ENCODE measurements at places on chromosomes 6 and 20.

GRCh38 chr20:21559305-21559704, 45.4 kb upstream of the NKX2-2 start:
- no peak for DNase-seq

- DNase-seq = peak; percentile 40
Observed at GRCh38 chr6:125153391-125154117, at the start of gene TPD52L1. Gene TPD52L1, plus strand, starts transcription at chr6:125153773. Its CDS starts 179 bp downstream, at chr6:125153952.

DNA sequence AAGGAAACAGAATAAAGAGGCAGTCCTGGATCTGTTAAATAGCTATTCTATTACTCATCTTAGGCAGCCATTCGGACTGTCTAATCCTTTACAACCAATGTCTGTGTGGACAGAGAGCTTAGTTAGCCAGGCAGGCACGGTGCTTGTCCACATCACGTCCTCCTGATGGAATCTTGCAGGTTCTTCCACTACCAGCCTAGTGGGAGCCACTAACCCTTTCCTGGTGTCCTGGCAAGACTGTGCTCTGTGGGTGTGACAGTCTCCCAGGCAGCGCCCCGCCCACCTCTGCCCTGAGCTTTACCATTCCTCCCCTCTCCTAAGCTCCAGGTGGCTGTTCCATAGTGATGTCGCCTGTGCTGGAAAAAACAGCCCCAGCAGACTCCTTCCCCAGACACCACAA, 78.3 kb upstream of the CLDN20 start:
- peak; percentile 68 for DNase-seq

- no peak for DNase-seq
Observed at GRCh38 chr6:151740820-151741219, 66.7 kb upstream of the ESR1 start.

GRCh38 chr20:24937579-24937978, 11.5 kb upstream of the CST7 start:
- DNase-seq = no peak

GRCh38 chr6:12295558-12296254, 5.5 kb downstream of the EDN1 start:
- no peak for DNase-seq

- DNase-seq = no peak
Observed at GRCh38 chr6:131135244-131136020, at the start of gene AKAP7. Gene AKAP7, plus strand, starts transcription at chr6:131135467. Its CDS starts 297 bp downstream, at chr6:131135764.

DNA sequence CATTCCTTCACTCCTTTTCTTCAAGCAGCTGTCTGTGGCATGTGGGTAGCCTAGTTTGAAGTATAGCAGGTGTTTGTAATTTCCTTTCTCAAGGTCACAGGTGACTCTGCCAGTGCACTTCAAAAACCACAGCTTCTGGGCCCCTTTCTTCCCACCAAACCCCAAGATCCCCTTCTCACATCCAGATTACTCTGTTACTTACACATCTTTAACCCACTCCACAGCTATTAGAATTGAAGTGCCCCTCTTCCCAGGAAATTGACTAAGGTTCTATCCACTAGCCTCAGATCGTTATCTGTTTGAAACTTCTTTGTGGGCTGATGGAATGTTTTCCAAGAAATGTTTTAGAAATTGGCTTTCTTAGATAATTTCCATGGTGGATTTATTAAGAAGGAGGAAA, 150.8 kb downstream of the AHI1 start:
- DNase-seq = no peak

- peak; percentile 99 for DNase-seq
Observed at GRCh38 chr20:44495802-44496481, 20.3 kb downstream of the TTPAL start.

DNA sequence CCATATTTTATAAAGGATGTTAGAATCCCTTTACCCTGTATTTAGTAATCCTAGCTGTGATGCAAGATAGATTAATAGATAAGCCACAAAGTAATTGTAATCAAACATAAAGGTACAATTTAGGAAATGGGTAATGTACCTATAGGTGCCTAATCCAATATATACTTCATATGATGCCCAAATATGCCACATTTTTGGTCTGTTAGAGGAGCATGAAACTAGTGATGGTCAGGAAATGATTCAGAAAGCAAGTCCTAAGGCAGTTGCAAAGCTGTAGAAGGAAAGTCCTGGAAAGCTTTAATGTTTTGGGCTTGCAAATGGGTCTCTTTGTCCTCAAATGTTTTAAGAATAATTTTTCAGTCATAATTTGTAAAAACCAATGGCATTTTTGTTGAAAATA, 76.6 kb upstream of the PTPRK start:
- no peak for DNase-seq

DNA sequence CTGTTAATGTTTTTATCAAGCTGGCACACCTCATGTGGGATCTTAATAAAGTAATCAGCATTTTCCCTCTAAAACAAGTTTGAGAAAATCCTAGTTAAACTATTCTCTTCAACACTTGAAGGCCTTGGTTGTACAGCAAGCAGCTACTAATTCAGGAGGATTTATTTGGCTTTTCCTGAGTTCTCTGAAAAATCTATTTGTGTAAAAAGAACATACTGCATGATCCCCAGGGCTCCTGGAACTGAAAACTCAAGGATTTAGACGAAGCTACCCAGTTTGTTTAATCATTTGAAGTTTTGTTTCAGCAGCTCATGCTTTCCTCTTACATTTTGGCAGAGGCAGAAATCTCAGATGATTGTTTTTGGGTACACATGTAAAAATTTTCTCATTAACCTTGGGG, 309.6 kb upstream of the FLRT3 start:
- DNase-seq = no peak

GRCh38 chr20:16007164-16007563, 566.1 kb downstream of the KIF16B start:
- no peak for DNase-seq

- no peak for DNase-seq
Observed at GRCh38 chr6:53585208-53585900, 40.5 kb upstream of the GCLC start.

DNA sequence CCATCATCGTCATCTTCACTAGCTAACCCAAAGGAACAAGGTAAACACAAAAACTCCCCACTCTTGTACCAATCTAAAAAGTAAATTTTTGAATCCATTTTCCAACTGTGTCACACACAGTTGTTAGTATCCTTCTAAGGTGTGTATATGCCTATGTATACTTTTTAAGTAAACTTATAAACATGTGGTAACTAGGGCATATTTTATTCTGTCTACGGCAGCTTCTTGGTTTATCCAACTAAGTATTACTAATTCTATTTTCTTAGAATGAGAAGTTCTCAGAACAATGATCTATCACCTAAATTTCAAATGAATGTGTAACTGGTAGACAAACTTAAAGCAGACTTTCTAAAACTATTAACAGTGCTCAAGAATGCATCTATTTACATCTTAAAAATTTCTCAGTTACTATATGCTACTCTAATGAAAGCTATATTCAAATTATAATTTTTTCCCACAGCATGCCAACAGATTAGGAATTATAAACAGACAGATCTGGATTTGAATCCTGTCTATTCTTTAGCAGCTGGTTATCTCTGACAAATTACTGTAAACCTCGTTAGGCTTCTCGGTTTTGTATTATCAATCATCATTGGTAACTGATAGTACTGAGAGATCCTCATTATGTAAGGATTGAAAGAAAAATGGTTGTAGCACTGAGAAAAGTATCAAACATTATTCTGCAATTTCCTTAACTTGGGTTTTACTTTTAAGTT, 1.8 kb upstream of the PLN start:
- no peak for DNase-seq

DNA sequence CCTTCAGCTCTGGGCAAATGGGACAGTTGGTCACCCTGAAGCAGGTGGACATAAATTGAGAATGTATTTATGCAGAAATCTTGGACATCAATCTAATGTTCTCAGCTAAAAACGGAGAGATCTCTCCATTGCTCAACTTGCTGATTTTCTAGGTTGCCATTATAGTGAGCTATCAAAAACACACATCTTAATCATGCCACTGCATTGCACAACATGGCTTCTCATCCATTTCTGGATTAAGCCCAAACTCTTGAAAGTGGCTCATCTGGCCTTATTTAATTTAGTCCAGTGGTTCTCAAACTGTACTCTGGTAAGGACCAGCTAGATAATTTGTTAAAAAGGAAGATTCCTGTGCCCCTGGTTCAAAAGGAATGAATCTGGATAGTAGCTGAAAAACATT, 324.9 kb upstream of the CITED2 start:
- no peak for DNase-seq

DNA sequence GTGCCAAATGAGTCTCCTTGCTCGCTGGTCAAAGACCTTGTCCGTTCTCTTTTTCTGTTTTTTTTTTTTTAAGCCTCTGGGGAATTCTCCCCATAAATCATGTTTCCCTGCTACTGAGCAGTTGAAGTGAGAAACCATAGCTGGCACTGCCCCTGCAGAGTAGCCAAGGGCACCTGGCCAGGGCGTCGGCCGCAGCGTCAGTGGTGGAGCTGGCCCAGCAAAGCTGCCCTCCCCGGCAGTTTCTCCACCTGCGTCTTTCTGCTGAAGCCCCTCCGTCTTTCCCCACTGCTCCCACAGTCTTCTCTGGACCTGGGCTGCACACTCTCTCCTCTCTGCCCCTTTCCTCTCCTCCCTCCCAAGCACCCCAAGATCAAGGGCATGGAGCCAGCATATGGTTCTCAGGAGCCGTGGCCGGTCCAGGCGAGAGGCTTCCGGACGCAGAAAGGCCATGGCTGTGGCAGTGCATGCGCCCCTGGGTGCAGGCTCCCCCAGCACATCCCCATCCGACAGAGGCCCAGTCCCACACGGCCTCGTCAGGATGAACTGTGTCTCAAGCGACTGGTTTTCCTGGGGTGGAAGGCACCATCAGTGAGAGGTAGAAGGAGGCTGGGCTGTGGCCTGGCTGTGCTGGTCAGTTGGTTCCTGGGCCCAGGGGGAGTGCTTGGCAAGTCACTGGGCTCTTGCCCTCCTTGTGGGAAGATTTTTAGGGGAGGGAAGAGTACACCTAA, 218.1 kb downstream of the ERMARD start:
- DNase-seq = no peak

- no peak for DNase-seq
Observed at GRCh38 chr6:19377722-19378121, 459.4 kb upstream of the ID4 start.

Measured in epithelial cell of prostate (primary cell).